ENCODE measurements at places on chromosomes 7 and 10.
A peak's percentile ranks its signal among the peaks of the same experiment; 100 is the strongest.

- no peak for DNase-seq
Observed at GRCh38 chr10:35487336-35488034, 117.7 kb upstream of the GJD4 start.

GRCh38 chr10:70970830-70971229 lies 82.5 kb upstream of the PCBD1 start:
- DNase-seq = no peak

DNA sequence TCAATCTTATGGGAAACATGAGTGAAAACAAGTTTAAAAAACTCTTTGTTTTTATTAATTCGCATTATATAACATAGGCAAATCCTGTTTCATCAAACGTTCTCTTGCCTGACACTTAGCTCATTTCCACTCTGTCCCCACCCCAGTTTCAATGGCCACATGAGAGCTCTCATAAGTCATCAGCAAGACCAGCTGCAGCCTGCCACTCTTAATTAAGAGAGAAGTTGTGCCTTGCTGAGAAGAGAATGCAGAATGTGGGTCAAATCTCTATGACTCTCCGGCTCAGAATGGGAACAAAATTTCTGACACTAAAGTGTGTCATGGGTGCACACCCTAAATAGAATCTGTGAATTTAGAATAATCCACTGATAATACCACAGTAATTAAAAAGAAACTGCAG lies 39.6 kb downstream of the ASAH2 start:
- no peak for DNase-seq

- no peak for DNase-seq
Observed at GRCh38 chr10:35347121-35347562, 10.8 kb downstream of the CCNY start.

DNA sequence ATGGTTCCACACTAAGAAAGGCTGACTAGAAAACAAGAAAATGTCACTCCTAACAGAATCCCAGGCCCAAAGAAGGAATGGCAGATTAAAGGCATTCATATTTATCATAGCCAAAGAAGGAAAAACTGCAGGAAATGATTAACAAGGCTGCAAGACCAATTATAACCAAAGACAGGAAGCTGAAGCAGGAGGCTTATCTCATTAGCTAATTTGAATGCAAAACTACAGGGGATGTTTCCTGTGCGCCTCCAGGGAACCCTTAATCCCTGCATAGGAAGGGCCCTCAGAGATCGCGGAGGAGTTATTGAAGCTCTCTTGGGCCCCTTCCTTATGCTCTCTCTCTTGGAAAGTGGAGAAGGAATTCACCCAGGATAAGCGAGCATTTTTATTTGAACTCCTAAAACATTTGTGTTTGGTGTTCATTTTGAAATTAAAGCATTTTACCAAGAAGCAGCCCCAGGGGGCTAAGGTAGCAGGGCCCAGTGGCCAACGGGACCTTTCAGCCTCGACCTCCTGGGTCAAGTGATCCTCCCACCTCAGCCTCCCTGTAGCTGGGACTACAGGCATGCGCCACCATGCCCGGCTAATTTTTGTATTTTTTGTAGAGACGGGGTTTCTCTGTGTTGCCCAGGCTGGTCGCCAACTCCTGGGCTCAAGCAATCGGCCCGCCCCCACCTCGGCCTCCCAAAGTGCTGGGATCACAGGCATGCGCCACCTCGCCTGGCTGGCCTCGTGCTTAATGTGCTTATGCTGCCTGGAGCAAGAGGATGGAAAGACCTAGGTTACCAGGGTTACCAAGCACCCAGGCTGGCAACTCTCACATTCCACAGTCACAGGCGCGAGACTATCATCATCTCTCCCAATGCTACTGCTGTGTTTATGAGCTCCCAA lies 24.1 kb upstream of the PROSER2 start:
- no peak for DNase-seq

GRCh38 chr10:123663522-123663921 lies 2.6 kb upstream of the GPR26 start:
- DNase-seq = no peak

- DNase-seq = no peak
Observed at GRCh38 chr10:7082967-7083366, 327.9 kb downstream of the SFMBT2 start.

DNA sequence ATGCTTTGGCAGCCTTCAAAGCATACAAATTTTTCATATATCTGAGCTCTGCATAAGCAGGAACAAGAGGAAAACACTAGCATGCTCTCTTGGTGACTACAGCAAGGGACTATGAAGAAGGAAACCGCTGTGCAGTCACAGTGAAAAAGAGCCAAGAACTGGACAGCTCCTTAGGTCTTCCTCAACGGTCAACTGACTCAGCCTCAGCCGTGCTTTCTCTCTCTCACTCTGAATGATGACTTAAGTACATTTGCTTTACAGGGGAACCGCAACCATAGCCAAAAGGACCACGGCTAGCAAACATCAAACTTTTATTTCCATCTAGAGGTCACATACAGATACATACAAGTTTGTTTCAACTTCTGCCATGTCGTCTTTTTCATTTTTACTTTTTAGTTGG lies 69.9 kb downstream of the HYCC1 start:
- DNase-seq = no peak

GRCh38 chr10:93518531-93518930 lies 22.1 kb downstream of the CEP55 start:
- no peak for DNase-seq

GRCh38 chr7:94300176-94300835 lies 94.4 kb upstream of the COL1A2 start:
- DNase-seq = no peak

GRCh38 chr7:25994433-25994994 lies 157.5 kb upstream of the NFE2L3 start:
- no peak for DNase-seq

GRCh38 chr10:50740293-50740648 lies 535 bp downstream of the ASAH2B start:
- DNase-seq = peak; percentile 33

DNA sequence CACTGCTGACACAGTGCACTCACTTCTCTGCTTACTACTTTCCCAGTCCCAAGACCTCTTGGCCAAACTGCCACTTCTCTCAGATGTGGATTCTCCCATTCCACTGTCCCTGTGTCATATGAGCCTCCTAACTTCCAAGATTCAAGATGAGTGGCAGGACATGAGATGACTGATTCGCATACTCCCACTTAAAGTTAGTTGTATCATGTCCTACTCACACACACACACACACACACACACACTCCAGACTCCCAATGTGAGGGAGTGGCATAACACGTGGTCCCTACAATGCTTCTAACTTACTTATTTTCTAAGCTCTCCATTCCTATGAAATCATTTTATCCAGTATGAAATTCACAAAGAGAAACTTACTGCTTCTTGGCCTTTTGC lies 67.0 kb upstream of the CAV2 start:
- DNase-seq = no peak

GRCh38 chr7:97868788-97869187 lies 3.4 kb downstream of the ASNS start:
- no peak for DNase-seq

- no peak for DNase-seq
Observed at GRCh38 chr10:36638462-36639155, 486.8 kb upstream of the ANKRD30A start.

DNA sequence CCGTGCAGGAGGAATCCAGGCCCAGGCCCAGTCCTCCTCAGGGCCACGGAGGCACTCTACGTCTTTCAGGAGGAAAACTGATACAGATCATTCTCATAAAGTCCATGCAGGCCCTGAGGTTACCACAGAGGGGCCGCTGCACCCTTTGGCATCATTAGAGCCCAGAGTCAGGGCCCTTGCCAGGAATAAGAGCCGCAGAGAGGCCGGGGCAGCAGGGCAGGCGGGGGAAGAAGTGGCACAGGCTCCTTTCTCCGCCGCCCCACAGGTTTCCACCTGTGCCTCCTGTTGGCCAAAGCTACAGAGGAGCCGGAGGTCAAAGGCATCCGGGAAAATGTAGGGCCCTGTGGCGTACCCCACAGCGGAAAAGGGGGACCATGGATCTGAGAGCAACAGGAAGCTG lies 366.6 kb upstream of the SHH start:
- no peak for DNase-seq

DNA sequence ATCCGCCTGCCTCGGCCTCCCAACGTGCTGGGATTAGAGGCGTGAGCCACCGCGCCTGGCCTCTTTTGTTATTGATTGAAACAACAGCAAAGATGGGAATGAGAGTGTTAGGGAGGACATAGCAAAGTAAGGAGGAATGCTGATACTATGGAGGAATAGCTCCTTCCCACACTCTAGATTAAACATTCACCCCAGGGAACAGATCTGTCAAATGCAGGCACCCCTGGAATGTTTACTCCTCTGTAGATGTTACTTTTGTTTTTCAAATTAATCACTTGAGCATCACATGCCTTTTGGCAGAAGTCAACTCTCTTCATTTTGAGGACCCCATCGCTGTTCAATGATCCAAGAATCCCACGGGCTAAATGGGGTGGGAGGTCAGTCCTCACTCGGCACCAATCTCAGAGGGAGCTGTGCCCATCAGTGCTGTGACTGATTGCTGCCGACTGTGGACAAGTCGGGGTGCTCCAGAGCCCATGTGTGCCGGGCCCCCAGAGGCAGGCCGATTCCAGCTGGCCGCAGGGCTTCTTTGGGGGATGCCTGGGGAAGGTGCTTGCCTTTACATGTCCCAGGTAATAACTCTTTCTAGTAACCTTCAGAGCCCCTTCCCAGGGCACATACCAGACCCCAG lies 10.2 kb upstream of the COBL start:
- no peak for DNase-seq

DNA sequence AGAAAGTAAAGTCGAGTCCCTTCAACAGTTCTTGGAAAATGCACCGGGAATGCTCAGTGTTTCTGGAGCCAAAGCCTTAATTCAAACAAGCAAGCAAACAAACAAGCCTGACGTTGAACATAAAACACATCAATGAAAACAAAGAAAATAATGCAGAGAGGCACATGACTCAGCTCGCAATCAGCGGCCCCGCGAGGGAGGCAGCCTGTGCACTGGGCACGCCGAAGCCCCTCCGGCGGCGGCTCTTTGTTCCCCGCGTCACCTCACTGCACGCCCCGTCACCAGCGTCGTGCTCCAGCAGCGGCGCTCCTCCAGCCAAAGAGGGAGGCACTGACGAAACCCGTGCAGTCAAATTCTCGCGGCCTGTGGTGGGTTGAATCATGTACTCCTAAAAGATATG lies 151.5 kb downstream of the DNAJB6 start:
- DNase-seq = no peak

DNA sequence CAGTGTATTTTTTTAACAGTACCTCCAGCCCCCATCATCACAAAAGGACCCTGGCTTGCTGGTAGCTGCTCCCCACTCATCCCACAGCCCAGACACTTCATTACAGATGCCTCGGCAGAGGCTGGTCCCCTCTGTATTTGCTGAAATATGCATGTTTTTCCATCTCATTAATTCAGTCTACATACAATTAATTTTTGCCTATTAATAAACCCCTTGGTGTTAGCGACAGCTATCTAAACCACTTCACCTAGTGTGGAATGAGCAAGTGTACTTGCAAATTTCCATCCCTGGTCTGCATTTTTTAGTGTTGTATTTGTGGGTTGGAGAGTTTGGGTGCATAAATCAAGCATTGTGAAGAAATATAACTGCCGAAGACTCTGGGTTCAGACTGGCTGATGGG lies 216.9 kb downstream of the MGMT start:
- DNase-seq = no peak

DNA sequence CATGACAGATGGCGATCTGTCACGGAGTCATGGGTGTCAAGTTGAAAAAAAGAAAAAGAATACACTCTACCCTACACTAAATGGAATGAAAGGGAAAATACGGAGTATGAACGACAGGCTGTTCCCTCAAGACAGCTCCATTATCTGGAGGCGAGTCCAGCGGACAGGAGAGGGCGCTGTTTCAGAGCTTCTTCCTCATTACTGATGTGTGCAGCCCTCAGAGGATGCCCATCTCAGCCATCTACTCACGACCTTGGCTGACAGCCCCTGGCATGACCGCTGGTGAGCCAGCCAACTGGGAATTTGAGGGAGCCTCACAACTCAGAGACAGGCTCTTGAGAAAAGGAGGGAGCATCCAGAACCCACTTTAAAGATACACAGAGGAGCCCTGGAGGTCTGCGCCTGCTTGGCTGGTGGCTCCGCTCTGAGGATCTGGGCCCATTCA lies 49.6 kb upstream of the SMNDC1 start:
- peak; percentile 89 for DNase-seq

GRCh38 chr10:8586504-8586903 lies 532.0 kb downstream of the GATA3 start:
- peak; percentile 31 for DNase-seq

GRCh38 chr7:112120696-112121217 lies 85.4 kb downstream of the DOCK4 start:
- no peak for DNase-seq

GRCh38 chr10:110827875-110828274 lies 43.9 kb upstream of the PDCD4 start:
- no peak for DNase-seq

DNA sequence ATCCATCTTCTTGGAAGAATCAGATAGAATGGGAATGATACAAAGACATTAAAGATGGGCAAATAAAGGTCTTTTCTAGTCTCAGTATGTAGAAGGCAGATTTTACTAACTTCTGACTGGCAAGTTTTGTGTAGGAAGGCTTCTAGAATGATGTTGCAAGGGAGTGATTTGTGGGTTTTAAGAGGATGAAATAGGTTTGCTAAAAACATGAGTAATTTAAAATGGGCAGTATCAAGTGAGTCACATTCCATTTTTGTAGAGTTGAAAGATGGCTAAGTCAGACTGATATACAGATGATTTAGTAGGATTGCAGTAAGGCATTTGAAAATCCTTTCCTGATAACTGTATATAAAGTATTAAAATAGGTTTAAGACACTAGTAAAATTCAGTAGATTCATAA lies 777.4 kb downstream of the SORCS1 start:
- no peak for DNase-seq

GRCh38 chr7:66206119-66206933 lies 1.2 kb downstream of the TPST1 start:
- no peak for DNase-seq

GRCh38 chr7:26549281-26549944 lies 257.8 kb downstream of the SNX10 start:
- DNase-seq = no peak

DNA sequence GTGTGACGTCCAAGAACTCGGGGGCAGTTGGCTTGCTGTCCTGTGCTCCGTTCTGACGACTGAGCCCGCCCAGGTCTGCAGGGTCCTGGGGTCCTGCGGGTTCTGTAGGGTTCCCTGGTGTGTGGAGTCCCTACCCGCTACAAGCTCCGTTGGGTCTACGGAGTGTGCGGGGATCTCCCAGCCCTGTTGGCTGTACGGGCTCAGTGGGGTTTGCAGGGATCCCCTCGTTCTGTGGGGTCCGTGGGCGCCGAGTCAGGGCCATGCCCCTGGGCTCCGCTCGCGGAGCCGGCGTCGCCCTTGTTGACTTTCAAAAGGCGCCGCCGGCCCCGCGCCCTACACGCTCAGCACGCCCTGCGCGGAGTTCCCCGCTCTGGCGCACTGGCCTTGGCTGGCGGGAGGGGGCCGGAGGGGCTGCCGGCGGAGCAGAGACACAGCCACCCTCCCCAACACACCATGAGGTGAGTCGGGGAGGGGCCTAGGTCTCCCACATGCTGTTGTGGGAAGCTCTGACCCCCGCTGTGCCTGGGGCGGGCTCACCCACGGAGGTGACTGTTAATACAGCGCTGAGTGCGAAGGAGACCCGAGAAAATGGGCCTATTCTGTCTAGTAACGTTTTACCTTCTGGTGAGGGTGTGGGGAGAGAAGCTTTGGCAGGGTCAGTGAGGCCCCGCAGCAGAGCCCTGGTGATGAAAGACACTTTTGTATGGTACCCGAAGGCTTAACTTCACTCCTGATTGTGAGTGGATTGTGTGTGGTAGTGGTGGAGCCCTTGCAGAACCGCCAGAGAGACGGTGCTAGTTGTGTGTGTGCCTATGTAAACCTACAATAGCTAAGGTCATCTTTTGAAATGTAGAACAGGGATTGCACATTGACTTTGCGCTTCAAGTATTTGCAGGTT lies 8.1 kb downstream of the TASOR2 start:
- peak; percentile 83 for DNase-seq

- no peak for DNase-seq
Observed at GRCh38 chr7:133545618-133546017, 292.7 kb downstream of the EXOC4 start.
